ENCODE measurements at places on chromosomes 1 and 21.

DNA sequence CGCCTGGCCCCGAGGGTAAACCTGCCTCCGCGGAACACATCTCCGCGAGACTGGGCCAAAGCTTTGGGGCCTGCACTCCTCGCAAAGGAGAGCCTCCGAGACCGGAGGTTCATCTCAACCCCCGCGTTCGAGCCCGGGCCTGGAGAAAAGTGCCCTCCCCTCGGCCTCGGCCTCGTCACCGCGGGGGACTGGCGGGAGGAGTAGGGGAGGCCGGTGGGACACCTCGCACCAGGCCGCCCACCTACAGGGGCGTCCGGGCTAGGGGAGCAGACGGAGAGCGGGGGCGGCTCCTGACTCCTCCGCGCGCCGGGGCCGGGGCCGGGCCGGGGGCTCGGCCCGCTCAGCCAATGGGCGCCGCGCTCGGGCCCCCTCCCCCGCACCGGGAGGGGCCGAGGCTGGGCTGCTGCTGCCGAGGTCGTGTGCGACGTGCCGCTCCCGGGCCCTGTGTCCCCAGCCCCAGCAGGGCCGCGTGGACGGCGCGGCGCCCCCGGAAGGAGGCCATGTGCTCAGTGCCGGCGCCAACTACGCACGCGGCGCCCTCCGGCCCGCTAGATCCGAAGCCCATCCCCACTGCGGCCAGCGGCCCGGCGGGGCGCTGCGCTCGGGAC lies 684 bp downstream of the SLC2A1 start:
- DNase-seq = no peak

DNA sequence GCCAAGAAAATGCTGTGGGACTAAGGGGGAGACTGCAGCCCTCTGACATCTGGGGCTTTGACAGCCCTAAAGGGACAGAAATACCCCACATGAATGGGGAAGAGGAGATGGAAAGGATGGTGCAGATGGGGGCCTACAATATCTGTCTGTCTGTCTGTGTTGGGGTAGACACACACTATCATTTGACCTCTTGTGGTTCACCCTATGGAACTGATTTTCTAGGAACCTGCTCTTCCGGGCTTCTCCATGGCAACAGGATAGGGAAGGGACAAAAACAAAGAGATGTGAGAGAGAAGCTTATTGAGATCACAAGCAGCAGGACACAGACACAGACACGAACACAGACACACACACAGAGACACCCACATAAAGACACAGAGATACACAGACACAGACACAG lies 17.1 kb downstream of the KIF21B start:
- DNase-seq = no peak

GRCh38 chr1:103516693-103517092 lies 8.8 kb upstream of the RNPC3 start:
- no peak for DNase-seq

DNA sequence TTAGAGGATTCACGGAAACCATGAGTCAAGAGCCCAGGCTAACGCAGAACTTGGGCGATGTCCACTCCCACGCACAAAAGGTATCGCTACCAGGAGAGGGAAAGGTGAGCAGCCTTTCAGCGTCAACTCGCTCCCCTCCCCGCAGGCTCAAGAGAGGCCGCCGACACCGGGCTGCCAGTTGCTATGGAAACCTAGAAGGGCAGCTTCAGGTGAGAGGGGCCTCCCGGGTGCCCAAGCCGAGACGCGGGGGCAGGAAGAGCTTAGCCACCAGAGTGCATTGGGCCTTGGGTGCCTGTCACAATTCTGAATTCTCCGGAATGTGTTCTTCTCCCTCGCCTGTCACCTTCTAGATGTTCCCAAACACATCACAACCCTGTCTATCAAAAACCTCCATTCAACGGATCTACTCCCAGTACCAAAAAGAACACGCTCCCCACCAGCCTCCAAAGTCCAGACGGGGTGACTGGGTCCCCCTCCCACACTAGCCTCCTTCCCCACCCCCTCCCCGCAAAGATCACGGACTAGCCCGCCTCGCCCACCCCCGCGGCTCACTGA lies 694 bp downstream of the MEAF6 start:
- DNase-seq = peak; percentile 8

GRCh38 chr1:18384059-18384458 lies 96.7 kb upstream of the KLHDC7A start:
- DNase-seq = no peak

DNA sequence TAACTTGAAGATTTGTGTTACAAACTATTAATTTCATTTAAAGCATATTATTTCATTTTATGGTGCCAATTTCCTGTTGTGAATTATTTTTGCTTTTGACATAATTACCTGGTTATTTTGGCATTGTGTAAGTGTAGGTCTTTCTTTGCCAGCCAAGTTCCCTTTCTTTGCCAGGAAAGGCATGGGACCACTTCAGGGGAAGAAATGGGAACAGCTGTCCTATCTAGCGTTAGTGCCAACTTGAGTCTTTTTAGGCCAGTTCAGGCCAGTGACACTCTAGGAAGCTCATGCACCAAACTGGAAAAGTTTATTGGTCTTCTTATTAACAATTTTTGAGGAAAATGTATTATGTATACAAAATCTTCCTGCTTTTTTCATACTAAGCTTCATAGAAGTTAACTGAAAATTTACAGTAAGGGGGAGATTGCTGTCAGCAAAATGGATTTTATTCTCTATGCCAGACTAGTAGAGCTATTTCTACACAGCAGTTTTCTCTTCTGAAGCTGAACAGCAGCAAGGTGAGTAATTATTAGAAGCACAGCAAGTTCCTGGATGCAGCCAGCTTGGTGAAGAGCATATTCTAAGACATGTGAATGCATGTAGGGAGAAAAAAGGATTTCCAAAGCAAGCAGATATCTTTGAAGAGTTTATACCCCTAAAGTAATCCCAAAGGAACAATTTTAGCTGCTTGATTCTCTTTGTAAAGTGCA lies 914.6 kb upstream of the ADGRL4 start:
- no peak for DNase-seq

DNA sequence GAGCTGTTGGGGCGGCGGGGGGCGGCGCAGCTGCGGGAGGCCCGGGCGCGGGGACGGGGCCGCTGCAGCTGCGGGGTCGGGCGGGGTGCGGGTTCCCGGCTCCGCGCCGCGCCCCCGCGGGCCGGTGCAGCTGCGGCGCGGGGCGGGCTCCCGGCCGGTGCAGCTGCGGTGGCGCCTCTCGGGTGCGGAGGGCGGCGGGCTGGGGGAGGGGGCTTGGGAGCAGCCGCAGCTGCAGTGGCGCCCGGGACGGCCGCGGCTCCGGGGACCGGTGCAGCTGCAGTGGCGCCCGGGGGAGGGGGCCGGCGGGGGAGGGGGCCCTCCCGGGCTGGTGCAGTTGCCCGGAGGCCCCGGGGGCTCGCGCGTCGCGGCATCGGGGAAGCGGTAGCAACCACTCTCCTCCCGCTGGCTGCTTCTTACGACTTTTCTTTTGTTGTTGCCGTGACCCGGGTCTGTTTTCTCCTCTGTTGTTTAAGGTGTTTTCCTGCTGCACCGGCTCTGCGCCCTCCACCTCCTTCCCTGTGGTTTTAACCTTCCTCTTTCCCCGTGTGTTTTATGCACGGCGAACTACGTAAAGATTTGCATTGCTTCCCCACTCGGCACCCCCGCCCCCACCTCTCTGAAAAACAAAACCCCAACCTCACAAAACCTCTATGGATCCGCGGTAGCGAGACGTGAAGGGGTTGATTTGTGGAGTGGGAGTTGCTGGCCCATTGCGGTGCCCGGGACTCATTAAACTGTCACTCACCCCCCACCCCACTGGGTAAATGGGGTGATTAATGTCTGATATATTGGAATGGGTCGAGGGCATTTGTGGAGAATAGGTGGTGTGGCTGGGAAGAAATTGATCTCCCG lies 1.7 kb upstream of the ZBTB18 start:
- no peak for DNase-seq

DNA sequence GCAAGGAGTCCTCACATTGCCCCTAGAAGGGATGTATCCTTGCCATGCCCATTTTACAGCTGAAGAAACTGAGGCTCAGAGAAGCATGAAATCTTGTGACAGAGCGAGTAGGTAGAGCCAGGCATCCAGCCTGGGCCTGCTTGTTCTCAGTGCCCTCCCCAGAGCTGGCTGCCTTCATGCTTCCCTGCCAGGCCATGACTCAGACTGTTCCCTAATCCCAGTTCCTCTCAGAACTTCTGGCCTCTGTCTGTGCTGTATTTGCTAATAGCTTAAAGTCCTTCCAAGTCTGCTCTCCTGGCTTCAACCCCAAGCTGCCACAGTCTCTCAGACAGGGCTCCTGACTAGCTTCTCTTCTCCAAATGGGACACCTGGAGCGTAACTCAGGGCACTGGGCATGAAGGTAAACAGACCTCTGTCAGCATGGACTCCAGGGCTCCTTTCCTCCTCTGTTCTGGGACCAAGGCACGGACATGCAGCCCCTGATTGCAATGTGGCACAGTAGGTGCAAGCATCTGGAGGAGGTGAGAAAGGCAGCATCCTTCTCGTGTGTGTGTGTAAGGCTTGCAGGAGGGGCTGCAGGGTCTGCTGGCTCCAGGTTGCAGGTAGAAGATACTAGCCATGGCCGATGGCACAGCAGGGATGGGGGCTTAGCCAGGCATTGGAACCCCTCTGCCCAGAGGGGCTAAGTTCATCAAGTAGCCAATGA lies 122.7 kb downstream of the HMGB4 start:
- DNase-seq = no peak

DNA sequence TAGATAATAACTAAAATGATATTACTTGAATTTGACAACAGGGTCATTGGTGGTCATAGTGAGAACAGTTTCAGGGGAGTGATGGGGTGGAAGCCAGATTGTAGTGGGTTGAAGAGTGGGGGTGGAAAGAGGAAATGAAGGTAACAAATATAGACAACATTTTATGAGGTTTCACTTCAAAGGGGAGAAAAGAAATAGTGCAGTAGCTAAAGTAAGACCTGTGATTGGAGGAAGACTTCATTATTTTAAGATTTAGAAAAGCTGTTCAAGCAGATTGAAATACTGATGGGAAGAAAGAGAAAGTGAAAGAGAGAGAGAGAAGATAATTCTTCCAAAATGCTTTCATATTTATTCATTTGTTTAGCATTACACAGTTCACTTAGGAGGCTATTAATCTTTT lies 52.0 kb upstream of the KCNA3 start:
- DNase-seq = no peak

DNA sequence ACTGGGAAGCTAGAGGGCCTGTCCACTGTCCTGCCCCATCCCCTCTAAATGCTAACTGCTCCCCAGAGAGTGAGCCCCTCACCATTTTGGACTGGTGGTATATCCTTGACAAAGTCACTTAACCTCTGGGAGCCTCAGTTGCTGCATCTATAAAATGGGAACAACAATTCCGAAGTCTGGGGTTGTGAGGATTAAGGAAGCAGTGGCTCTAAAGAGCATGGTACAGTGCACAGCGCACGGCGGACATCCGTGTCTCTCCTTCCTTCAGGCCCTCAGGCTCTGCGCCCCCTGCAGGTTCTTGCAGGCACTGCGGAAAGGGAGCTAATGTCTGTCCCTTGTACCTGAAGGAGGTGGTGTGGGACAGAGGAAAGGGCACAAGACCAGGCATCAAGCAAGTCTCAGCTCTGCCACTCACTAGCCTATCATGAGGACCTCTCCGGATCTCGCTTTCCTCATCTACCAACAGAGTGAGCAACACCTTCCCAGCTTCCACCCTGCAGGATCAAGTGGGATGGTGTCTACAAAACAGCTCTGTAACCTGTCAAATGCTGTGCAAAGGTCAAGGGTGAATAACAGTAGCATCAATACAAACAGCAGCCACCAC lies 20.1 kb downstream of the ECE1 start:
- peak; percentile 68 for DNase-seq
